NCI-H524 treated with DMSO at 0.1 percent for 48 hours (cell line): ENCODE measurements at places on chromosomes 12 and 14.

DNA sequence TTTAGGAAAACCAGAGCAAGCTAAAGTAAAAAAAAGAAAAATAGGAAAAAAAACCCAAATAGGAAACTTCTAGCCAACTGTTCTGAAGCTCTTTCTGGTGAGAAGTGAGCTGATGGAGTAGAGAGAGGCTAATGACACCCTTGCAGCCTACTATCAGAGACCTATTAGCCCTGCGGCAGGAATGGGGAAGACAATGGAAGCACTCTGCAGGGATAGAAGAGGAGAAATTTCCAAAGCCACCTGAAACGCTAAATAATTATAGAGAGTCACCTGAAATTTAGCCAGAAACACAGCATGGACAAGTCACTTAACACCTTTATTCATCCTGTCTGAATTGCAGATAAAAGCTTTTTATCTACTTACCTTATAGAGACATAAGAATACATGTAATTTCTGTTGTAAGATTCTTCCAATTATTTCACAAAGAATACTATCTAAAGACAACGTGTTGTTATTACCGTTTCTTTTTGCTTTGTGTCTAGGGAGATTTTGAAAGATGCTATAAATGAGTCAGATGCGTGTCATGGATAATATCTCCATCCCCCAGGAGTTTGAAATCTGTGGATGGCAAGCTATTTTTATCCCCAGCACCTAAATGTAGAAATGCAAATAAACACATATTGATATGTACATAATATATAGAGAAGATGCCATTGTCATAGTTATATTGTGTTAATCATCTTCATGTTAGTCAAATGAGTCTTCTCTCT, 138.6 kb downstream of the TPH2 start:
- no peak for DNase-seq

GRCh38 chr12:116714175-116714574, 23.7 kb downstream of the SPRING1 start:
- DNase-seq: no peak

GRCh38 chr14:100619396-100620254, 32.4 kb upstream of the BEGAIN start:
- DNase-seq: no peak

DNA sequence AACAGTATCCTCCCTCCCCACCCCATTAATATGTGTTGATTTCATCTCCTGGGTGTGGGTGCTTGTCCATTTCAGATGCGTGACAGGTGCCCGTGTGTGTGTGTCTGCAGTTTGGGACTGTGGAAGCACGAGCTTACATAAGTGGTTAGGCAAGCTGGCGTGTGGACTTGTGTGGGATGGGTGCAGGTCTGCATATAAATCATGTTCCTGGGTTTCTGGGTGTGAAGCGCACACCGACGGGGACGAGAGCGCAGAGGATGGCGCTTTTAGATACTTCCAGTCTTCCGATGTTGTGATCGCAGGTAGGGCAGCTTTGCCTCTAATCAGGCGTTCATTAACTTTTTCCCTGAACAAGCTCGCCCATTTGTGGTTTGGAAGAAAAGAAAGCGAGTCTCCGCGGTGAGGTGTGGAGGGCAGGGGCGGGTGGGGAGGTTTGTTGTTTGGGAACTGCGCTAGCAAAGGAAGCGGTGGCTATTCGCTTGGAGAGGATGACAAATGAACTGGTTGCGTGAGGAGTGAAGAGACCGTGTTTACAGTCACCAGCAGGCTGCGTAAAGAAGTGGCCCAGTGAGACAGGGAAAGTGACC, 865 bp downstream of the RGS6 start:
- DNase-seq: no peak

- peak; percentile 25 for DNase-seq
These were observed 6.2 kb downstream of the AMN start for GRCh38 chr14:102928412-102929240.

DNA sequence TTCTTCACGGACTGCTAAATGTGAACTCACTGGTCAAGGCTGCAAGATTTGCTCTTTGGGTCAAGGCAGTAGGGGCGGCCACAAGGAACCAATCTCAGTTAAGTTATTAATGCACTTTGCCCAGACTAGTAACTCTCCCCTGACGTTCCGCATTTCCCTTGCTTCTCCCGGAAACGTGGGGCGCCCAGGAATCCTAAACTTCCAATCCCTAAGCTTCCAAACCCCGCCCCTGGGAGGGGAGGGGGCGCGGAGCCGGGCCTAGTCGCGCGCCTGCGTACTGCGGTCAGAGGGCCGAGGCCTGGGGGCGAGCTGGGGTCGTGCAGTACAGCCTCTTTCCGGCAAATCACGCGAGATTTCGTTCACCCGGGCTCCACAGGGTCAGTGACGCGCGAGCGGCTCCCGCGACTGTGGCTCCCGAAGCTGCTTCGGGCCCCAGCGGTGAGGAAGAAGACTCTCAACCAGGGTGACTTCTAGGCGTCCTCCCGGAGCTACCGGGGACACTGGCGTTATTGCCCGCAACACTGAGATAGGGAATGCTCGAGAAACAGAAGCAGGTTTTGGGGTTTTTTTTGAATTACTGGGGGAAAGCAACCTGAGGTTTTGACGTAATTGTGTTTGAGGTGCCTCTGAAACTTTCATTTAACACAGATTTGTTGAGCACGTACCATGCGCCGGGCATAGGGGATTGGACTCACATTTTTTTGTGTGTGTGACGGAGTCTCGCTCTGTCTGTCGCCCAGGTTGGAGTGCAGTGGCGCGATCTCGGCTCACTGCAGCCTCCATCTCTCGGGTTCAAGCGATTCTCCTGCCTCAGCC, at the start of gene PTGR2:
TSS of gene PTGR2 (plus strand) at position 265 of the 816 bp plus-strand sequence. CDS start 7,032 bp downstream, outside the sequence.
- peak; percentile 96 for DNase-seq

DNA sequence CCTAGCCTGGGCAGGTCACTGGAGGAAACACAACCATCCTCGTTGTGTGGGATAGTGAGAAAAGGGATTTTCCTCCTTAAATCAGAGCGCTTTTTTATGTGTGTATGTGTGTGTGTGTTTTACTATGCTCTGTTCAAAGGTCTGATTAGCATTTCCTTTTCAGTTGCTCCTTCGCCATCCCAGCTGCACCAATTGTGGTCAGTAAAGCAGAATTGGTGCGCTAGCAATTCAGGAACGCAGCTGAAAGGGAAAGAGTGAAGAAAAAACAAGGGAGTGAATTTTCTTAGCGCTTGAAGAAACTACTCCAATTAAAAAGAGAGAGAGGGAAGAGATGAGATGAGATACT, 173.3 kb upstream of the PARP11 start:
- DNase-seq: no peak

DNA sequence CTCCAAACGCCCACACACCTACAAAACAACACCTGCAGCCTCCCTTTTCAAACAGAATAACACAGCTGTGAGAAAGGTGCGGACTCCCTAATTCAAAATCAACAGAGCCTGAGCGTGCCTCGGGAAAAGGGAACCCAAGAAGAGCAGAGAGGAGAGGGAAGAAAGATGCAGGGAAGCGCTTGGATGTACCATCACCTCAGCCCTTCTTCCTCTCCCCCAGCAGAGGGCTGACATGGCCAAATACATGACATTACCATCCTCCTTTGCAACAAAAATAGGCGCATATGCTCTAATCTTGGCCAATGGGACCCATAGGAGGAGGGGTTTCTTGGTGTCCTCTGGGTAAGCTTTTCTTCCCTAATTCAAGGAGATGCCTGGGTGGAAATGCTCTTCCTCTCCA, 78.0 kb downstream of the CPSF2 start:
- no peak for DNase-seq

DNA sequence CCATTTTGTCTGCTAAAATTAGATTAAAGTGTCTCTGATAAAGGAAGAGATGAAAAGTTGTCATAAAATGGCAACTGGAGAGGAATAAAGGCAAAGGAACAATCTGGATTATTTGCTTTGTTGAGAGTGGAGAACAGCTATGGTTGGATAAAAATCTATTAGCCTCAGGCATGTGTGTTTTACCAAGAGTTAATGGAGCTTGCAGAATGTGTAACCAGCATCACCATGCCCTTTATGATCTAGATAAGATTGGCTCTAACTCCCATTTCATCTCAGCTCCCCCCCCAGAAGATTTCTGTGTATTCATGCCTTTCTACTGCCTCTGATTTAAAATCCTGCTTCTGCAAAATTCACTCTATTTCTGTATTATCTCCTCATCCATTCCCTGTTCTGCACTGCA, 93.8 kb downstream of the GALC start:
- DNase-seq: no peak

- DNase-seq: no peak
These were observed 47.6 kb downstream of the DCAF5 start for GRCh38 chr14:69105326-69105725.

- DNase-seq: no peak
These were observed 1.6 kb upstream of the MED21 start for GRCh38 chr12:27020761-27021160.

DNA sequence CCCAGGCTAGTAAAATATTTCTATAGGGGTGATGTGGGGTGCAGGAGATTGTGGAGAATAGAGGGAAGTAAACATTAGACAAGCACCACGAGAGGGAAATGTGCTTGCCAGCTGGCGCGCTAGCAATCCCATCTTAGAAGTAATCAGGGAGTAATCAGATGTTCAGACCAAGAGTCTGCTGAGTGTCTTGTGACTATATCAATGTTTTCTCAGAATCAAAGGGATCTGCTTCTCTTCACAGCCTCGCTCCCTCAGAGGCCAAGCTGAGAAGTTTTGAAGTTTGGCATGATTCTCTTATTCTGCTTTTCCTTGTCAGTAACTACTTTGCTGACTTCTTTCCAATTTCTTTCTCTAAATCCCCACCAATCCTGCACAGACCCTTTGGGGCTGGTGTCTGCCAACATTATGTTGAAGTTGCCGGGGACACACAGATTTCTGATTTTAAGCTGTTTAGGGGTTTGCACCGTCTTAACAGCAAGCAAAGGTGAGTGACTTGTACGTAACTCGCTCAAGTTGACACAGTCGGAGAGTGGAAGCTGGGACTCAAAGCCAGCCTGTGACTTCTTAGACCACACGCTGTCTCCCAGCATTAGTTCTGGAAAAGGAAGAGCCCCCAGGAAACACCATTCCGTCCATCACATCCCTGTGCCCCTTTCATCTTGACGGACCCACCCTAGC, 22.0 kb upstream of the TSPAN9 start:
- DNase-seq: no peak

DNA sequence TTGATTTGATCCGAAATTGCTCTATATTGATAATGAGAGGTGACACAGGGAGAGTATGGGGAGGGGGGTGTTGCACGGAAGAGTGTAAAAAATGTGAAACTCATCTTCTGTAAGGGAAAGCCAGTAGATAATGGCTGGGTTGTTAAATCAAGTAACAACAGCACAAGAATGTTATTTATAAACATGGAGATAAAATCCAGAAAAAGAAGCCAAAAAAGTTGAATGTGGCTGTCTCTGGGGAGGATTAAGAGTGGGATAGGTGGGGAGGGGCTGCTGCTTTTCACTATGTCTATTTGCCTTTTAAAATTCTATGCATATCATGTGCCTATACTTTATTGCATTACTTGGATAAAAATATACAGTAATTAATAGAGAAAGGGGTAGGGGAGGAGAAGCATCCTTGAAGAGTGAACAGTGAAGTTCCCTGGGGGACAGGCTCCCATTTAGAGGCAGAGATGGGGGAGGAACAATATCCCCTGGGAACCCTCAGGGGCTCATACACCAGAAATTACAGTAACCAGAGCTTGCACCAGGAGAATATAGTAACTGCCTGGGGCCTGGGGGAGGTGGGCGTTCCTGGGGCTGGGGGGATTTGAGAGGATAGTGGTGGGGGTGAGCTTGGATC, 39.2 kb upstream of the ANKRD9 start:
- no peak for DNase-seq

DNA sequence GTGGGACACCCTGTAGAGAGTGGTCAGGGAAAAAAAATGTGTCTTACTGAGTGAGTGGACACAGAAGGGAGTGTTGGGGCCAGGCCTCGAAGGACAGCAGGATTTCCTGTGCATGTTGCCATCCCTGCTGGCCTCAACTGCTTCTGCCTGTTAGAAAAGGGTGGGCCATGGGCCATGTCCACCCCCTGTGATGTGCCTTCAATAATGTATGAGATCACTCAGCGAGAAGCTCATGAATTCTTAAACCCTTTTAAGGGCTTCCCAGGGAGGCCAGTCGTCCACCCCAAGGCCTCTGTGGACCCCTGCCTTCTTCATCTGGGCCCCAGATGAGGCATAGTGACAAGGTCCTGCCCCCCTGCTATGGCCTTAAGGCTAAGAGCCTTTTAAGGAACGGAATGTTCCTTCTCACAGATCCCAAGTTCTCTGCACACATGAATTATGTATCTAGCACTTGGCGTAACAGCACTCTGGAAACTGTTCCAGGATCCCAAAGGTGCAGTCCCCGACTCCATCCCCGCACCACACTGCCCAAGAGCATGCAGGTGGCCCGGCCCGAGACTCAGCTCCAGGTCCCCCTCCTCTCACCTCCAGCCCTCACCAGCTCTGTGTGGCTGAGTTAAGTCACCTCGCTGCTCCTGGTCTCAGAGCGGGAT, 8.9 kb upstream of the C14orf132 start:
- no peak for DNase-seq

GRCh38 chr12:108526482-108527165, 11.5 kb downstream of the FICD start:
- no peak for DNase-seq

DNA sequence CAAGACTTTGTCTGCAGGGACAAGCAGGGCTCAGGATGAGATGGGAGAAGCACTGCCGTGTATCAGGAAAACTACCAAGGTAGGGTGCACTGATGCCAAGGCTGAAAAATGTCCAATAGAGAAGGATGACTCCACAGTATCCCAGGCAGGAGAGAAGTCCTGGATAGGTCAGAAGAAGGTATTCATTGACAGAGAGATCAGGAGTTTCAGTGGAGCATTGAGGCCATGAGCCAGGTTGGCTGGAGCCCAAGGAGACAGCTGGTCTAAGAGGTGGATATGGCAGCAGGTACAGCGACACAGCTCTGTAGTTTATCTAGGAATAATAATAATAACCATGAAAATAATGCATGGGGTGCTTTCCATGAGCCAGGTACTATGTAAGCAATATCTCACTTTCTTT, 180.9 kb downstream of the EXOC5 start:
- no peak for DNase-seq

DNA sequence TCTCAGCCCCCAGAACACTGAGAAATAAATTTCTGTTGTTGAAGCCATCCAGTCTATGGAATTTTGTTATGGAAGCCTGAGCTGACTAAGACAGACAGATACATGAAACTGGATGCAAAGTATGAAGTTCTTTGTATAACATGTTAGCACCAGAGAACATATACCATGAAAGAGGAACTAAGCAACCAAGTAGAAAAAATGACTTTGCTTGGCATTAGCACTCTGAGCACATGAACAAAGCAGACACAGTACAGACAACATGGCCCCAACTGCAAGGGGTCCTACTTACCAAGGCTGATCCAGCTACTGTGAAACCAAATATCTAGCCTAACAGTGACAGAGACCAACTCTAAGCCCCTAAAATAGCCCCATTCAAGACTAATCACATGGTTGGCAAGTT, 13.8 kb downstream of the EXOC5 start:
- no peak for DNase-seq

DNA sequence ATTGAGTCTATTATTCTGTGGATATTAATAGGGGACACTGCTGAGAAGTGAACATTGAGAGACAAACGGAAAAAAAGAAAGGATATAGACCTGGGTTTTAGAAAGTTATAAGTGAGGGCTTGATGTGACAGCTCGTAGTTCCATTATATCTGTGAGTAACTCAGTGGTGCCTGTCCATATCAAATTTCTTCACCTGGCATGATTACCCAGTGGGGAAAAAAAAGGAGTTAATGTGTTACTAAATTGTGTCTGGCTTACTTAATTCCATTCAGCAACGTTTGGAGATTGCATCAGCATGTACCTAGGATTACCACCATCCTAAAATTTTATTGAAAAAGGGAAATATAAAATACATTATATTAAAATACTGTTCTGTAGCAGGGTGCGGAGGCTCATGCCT, 1249.9 kb downstream of the SLC16A7 start:
- DNase-seq: no peak

- DNase-seq: peak; percentile 16
These were observed 11.4 kb upstream of the CALCOCO1 start for GRCh38 chr12:53738406-53739213.
